Myometrial cell (primary cell): ENCODE measurements at places on chromosomes 5 and 9. TPM values are rescaled to one million over a fixed set of nuclear protein-coding genes. Genes with fewer than 3 reads are reported as not detected.

FGF10 gene
- not detected in 2 replicates for total RNA-seq

SPATA31D4 gene
- not detected in 2 replicates for total RNA-seq

PRRX2 gene
- 1.4 TPM in 1 of 2 replicates, not detected in the other for total RNA-seq

CNTNAP3B gene
- 2.6 and 8.2 TPM in 2 replicates for total RNA-seq

NR2F1 gene
- total RNA-seq, result 92.0 and 98.6 TPM in 2 replicates

ITGA2 gene
- total RNA-seq, result 19.0 and 30.1 TPM in 2 replicates

CDC20B gene
- not detected in 2 replicates for total RNA-seq

TAF1L gene
- total RNA-seq, result not detected in 2 replicates

EIF4E1B gene
- total RNA-seq, result not detected in 2 replicates

CNTNAP3 gene
- 0.29 and 0.53 TPM in 2 replicates for total RNA-seq

GLIPR2 gene
- total RNA-seq, result 17.9 and 29.2 TPM in 2 replicates

FAM114A2 gene
- total RNA-seq, result 19.3 and 30.3 TPM in 2 replicates

DAB2 gene
- total RNA-seq, result 53.9 and 64.3 TPM in 2 replicates

SLC6A3 gene
- total RNA-seq, result not detected in 2 replicates

SOX30 gene
- 0.71 TPM in 1 of 2 replicates, not detected in the other for total RNA-seq

DMRT3 gene
- total RNA-seq, result not detected in 2 replicates

MBLAC2 gene
- total RNA-seq, result 2.3 and 3.9 TPM in 2 replicates

CCDC152 gene
- 1.4 TPM in 2 replicates for total RNA-seq

MLANA gene
- not detected in 2 replicates for total RNA-seq
